NCI-H524 treated with DMSO at 0.1 percent for 48 hours (cell line): ENCODE measurements at places on chromosomes 5 and 9.

- DNase-seq, result no peak
These were observed 81.1 kb upstream of the EPB41L4B start for GRCh38 chr9:109401990-109402318.

DNA sequence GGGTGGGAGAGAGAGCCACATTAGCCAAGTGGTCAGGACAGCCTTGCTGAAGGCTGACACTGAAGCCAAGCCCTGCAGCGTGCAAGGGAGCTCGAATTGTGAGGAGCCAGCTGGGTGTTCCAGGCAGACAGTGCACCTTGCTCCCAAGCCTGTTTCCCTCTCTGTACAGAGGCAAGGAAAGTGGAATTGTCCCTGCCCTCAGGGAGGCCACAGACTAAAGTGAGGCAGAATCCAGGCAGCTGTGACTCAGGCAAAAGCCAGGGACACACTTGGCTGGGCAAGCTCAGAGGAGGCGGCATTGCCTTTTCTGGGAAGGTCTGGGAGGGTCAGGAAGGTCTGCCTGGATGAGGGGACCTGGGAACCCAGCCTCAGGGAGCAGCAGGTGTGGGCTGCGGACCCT, 50.2 kb upstream of the LMX1B start:
- DNase-seq, result no peak

DNA sequence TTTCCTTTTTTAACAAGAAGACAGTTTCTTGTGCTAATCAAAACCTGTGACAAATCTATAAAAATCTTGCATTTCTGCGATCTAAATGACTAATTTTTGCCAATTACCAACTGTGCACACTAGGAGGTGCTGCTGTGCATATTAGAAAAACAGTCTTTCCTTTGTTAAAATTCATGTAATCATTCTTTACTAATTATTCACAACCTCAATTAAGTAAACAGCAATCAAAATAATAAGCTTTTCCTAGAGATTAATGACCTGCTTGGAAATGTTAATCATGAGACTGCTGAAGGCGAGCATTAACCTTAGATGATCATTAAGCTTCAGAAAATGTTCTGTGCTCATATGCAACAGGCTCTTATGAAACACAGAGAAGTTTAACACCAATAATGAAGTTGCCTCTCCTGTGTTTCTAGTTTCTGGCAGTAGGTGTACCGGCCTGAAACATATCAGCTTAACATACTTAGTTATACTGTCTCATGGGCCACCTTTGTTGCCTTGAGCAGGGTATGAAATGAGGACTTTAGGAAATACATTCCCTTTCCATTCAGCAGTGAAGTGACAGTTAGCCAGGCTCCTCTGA, 17.7 kb downstream of the RFESD start:
- DNase-seq, result no peak

GRCh38 chr9:18684593-18685317, 210.8 kb downstream of the ADAMTSL1 start:
- no peak for DNase-seq

GRCh38 chr9:98010445-98010844, 27.3 kb downstream of the ANP32B start:
- no peak for DNase-seq

DNA sequence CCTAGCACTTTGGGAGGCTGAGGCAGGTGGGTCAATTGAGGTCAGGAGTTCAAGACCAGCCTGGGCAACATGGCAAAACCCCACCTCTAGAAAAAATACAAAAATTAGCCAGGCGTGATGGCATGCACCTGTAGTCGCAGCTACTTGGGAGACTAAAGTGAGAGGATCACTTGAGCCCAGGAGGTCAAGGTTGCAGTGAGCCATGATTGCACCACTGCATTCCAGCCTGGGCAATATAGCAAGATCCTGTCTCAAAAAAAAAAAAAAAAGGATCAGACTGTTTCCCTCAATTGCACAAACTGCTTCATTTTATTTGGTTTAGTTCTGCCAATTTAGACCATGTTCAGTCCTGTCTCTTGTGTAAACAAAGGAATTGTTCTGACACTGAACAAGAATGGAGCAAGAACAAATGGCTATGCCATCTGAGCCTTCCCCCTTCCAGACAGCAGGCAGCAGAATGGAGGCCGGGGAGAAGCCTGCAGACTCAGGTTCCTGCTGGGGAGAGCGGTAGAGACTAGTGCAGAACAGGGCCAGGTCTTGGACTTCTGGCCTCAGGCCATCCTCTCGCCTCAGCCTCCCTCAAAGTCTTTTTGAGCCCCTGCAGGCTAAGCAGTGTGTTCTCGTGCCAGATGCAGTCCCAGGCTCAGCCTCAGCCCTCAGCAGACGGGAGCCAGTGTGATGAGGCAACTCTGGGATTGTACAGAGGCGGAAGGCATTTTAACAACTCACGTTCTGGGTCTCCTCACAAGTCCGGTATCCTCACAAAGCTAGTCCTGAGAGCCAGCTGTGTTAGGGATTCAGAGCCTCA, 18.2 kb downstream of the HNRNPH1 start:
- DNase-seq, result no peak

DNA sequence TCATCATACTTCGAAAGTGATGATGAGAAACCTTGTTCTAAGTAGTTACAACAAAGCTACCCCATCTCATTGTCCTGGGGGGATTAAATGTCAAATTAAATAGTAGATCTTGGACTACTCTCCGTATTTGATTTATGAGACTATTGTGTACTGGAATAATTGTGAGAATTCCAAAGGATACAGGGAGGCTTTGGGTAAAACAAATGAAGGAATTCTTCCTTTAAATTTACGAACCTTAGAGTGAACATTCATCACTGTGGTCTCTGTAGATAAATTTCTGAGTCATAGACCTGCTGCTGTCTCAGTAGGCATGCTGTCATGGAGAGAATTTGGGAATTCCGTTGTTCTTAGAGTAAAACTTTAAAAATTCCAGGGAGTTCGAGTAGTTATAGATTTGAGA, 836.2 kb downstream of the DNAH5 start:
- no peak for DNase-seq

DNA sequence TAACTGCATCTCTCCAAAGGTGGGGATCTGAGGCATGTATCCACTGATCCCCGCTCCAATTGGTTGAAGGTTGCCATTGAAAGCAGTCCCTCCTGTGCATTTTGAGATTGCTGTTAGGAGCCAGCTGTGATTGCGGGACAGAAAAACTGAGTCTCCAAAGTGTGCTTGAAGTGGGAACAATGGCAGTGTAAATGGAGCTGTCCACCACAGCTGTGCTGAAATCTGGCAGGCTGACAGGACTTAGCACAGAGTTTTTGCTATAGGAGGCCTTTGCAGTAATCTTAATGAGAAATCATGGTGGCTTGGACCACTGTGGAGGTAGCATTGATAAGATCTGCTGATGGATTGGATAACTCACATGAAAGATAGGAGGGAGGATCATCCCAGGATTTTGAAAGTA, 3.3 kb downstream of the RNF20 start:
- no peak for DNase-seq

DNA sequence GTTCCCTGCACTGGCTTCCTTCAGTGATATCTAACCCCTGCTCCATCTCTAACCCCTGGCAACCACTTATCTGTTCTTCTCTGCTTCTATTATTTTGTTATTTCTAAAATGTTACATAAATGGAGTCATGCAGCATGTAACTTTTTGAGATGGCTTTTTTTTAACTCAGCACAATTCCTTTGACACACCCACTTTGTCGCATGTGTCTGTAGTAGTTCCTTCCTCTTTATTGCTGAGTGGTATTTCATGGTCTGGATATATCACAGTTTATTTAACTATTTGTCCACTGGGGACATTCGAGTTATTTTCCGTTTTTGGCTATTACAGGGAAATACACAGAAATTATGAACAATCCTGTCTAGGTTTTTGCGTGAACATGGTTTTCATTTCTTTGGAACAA, 200.2 kb downstream of the TRIO start:
- DNase-seq, result no peak

DNA sequence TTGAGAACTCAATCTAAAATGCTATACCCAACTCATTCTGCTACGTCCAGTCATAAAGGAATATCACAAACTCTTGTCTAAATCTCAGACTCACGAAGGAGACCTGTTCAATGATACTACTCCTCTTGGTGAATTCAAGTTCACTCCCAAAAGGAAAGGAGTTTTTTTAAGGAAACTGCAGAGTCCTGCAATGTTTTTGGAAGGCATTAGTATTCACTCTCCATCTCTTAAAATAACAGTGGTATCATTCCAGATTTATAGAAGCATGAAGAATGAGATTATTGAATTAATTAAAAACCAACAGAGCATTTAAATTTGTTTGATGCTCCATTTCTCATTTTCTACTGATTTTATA, 73.4 kb downstream of the FOXD1 start:
- DNase-seq, result no peak

- DNase-seq, result no peak
These were observed 26.4 kb downstream of the RAPGEF6 start for GRCh38 chr5:131608597-131608996.

DNA sequence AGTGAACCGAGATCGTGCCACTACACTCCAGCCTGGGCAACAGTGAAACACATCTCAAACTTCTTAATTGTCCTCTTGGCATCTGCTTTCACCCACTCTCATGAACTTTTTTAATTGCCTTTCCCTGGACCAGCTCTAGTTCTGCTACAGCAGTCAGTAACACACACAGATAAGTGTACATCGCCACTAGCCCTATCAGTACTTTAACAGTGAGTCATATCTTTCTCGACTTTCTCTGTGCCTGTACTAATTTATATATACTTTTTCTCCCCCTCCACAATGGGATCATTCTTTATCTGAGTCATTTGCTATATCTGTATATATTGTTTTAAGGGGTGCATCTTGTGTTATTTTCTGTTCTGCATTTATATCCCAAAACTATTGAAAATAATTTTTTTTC, 6.7 kb downstream of the CDC37L1 start:
- DNase-seq, result no peak

GRCh38 chr9:5442400-5443011, 4.8 kb upstream of the PLGRKT start:
- DNase-seq, result no peak

DNA sequence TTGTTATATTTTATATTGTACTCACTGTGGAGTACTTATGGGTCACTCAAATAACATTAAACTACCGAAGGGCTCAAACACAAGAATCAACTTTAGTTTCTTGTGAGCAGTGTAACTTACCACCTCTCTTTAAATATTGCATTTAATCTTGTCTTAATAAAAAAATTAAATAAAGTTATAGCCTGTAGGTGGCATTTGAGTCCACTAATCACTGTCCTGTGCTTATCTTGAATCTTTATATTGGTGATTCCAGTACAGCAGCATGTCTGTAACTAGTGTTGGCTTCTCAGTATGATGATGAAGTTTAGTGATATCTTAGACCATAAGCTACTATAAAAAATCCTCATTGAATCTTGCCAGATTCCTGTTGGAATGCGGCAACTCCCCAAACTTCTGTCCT, 313.8 kb downstream of the FAM170A start:
- DNase-seq, result no peak

GRCh38 chr5:146340260-146341081, 1.8 kb downstream of the POU4F3 start:
- no peak for DNase-seq

DNA sequence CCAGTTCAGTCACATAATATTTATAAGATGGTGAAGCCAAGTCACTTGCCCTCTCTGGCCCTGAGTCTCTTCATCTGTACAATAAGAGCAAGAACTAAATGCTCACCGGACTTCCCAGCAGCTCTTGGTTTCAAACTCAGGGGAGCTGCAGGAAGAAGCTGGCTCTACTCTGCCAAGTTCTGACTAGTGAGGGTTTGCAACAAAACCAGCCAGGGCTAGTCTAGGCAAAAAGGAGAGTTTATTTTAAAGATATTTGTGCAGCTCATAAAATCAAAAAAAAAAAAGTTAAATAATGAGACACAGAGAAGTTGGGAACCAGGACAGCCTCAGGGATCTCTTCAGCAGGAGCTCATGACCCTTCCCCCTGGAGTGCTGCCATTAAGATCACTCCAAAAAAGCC, 107.3 kb downstream of the DOCK2 start:
- no peak for DNase-seq

DNA sequence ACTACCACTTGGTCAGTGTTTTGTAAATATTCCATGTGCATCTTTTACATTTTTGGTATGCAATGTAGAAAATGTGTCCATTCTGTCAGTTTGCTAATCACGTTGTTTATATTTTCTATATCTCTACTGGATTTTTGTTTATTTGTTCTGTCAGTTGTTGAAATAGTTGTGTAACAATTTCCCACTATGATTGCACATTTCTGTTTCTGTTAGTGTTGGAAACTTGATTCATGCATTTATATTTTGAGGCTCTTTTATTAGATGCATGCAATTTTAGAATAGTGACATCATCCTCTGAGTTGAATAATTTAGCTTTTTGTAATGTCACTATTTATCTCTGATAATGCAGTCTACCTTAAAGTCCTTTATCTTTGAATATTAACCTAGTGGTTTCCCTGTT, 25.8 kb upstream of the LECT2 start:
- DNase-seq, result no peak

- no peak for DNase-seq
These were observed 52.3 kb downstream of the RGMB start for GRCh38 chr5:98825582-98826375.

- no peak for DNase-seq
These were observed 45.7 kb upstream of the ORM1 start for GRCh38 chr9:114276908-114277821.

DNA sequence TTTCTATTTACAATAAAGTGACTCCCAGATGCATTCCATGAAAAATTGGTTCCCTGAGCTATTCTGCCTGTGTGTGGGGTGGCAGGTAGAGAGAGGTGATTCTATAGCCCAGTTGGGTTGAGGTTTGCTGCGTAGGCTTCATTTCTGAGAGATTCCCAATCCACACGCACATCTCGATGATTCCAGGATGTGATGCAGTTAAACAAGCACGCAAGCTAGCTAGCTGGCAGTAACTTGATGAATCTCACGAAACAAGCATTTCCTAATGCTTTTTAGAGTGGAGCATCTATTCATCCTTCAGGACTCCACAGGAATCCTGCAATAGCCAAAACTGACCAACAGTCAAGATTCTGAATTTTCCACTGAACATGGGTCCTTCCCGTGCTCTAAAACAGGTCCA, 43.8 kb upstream of the CER1 start:
- no peak for DNase-seq

- no peak for DNase-seq
These were observed 36.0 kb upstream of the PITX1 start for GRCh38 chr5:135069895-135070657.

GRCh38 chr9:35490155-35490909, 421 bp downstream of the RUSC2 start:
- no peak for DNase-seq
